AG04450 (cell line): ENCODE measurements at places on chromosomes 3 and 15.

GRCh38 chr3:175070946-175071345 lies 211.8 kb downstream of the NAALADL2 start:
- no peak for DNase-seq

GRCh38 chr15:22265970-22266369 lies 185.6 kb downstream of the OR4M2 start:
- DNase-seq: no peak

DNA sequence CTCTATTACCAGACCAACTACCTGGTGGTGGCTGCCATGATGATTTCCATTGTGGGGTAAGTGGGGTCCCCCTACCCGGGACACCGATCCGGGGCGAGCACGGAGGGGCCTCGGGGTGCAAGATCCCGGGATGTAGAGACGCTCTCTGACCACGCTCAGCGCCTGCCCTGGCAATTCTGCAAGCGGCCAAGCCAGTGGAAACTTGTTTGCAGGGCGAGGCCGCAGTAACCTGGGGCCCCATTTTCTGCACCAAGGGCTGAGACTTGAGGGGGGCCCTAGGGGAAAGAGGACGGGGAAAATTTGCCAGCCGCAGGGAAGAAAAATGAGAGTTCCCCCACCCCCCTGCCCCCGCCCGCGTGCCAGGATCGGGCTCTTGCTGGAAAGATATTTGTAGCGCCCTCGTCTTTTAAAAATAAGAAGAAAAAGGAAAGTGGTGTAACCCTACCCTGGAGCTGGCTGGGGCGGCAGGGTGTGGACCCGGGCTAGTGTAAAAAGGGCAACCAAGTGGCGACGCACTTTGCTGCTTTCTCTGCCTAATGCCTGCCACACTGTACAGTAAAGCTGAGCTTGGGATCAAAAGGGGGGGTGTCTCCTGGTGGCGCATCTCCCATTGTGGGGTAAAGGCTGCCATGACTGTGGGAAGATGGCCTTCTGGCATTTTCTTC lies 563 bp downstream of the ARL6IP5 start:
- no peak for DNase-seq

GRCh38 chr3:62318752-62319569 lies 54.4 kb downstream of the FEZF2 start:
- DNase-seq: peak; percentile 55

DNA sequence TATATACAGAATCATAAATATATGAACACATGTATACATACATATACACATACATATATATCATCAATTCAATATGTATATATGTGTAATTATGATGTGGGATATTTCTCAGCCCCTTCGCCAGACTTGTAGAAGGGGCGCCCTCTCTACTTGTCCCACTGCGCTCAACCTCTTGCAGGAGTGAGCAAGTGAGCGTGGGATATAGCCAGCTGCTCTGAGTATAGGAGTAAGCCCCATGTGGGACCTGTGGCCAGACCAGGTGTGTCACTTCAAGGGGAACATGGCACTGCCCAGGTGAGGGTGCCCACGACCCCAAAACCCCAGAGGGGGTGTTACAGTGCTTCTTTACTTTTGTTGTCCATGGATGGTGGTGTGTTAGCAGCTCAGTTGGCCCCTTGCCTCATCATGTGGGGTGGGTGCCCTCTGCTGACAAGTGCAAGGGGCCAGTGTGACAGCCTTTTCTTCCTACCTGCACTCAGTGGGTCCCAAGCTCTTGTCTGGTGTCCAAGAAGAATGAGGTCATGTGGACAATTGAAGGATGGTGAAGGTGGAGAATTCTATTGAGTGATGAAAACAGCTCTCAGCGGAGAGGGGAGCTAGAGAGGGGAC lies 304.1 kb downstream of the UNC13C start:
- DNase-seq: no peak

DNA sequence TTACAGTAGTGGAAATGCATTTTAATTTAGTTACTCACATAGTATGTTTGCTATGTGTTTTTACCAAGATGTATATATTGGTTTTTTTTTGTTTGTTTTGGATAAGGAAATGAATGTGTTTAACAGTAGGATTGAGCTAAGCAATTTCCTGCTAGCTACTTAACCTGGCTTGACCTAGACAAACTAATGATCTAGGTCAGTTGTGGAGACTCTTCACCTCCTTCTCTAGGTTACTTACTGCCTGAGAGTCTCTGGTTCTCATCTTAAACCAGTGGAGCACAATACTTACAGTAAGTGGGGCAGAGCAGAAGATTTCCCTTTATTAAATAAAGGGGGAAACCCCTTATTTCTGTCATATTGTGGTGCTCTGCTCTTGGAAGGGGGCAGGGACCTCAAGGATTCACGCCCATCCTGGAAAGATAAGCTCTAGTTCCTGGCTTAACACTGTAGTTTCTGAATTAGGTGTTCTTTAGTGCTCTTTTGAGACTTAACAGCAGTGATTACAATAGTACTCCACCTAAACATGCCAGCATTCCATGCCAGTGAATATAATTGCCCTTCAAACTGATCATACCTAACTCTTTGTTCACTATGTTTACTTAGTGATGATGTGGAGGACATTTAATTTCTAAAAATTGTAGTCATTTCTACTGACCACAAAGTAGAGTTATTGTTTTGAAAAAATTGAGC lies 79.9 kb downstream of the UBP1 start:
- DNase-seq: no peak

DNA sequence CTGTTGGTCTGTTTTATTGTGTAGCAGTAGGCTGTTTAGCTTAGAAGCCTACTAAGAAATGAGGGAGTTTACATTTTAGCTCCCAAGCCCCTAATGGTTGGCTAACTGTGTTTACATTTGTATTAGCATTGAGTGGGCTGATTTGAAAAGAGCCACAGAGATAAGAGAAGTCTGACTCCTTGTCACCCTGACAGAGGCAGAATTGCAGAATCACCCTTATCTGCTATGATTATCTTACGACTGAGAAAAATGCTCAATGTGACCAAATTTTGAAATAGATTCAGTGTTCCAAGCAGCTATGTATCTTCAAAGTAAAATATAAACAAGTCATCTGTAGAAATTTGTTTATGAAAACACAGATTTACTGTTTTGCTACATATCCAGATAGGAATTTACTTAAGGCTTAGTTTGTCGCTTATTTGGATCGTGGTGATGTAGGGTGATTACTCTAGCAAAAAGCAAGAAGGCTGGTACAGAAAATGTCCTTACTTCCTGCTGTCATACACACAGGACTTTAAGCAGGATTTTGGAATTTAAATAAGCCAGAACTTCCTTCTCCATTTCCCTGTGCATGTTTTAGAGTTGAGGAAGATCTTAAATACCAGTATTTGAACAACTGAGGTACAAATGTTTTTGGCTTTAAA lies 19.0 kb downstream of the SEMA6D start:
- DNase-seq: no peak

GRCh38 chr3:149497966-149498670 lies 23.6 kb downstream of the TM4SF4 start:
- DNase-seq: no peak

- DNase-seq: no peak
Observed at GRCh38 chr3:189289251-189289650, 117.5 kb downstream of the TPRG1 start.

DNA sequence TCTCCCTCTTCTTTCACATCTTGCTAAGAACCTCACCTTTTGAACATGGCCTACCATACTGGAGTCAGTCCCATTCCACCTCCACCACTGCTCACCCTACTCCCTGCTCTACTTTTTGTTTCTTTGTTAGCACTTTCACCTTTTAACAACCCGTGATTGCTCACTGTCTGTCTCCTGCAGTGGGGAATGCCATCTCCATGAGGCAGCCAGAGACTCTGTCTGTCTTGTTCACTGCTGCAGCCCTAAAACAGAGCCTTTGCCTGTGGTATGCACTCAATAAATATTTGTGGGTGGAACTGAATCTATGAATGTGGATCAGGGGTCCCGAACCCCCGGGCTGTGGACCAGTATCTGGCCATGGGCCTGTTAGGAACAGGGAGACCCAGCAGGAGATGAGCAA lies 16.5 kb upstream of the TLE3 start:
- DNase-seq: no peak

DNA sequence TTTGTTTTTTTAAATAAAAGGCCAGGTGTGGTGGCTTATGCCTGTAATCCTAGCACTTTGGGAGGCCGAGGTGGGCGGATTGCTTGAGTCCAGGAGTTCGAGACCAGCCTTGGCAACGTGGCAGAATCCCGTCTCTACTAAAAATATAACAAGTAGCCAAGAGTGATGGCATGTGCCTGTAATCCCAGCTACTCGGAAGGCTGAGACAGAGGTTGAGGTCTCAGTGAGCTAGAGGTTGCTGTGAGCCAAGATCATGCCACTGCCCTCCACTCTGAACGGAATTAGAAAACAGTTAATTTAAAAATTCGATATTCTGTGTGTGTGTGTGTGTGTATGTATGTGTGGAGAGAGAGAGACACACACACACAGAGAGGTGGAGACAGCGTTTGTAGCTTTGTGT lies 58.8 kb downstream of the TCF12 start:
- DNase-seq: no peak

DNA sequence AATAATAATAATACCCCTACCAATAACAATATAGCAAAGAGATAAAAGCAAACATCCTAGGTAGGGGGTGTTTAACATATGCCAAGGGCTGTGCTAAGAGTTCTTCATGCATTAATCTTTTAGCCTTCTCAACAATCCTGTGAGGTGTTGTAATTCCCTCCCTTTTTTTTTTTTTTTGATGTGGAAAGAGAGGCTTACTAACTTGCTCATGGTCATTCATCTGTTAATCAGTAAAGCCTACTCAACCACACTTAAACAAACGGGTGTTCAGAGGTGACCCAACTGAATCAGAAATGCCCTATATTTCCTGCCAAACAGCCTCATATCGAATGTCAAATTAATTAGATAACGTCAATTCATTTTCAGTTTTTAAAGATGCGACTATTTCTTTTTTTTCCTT lies 232.1 kb downstream of the CTNNB1 start:
- no peak for DNase-seq

DNA sequence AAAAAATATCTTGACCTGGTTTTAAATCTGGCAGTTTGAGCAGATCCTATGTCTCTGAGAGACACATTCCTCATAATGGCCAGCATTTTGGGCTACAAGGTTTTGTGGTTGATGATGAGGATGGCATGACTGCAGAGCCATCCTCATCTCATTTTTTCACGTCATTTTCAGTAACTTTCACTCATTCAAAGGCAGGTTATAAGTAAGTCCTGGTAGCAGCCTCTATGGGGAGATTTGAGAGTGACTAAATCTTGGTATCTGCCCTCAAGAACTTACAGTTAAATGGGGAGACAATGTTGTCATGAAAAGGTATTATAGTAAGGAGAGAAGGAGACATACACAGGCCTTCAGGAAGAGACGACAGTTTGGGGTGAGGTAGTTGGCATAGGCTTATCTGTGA lies 14.5 kb downstream of the TIGIT start:
- DNase-seq: no peak

GRCh38 chr3:117910820-117911521 lies 1123.7 kb downstream of the IGSF11 start:
- DNase-seq: no peak

DNA sequence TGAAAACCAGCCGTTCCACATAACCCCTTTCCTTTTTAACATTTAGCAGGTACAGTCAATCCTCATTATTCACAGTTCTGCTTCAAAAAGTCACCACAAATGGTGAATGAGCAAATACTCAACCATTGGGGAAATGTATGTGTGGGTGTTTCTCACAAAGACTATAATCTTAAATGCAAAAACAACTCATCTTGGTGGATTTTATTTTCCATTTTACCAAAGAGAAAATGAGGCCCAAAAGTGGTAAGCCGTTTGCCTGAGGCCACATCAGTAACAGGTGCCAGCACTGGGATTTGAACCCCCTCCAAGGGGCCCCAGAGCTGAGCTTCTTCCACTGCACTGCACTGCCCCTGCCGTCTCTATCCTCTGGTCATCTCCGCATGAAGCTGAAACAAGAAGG lies 208.8 kb downstream of the OSBPL10 start:
- no peak for DNase-seq

DNA sequence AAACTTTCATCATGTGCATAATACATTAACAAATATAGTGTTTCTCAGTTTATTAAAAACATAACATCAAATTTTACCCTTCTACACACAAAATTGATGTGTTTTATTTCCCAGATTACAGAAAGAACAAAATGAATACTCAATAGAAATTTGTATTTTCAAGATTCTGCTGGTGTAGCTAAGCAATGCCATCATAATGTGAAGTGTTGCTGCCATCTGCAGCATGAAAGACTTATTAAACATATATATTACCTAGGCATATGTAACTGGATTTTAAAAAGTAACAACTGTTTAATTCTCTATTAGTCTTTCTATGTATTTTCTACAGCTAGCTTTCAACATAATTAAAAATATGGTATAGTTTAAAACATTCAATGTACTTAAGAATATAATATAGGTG lies 27.5 kb downstream of the PLSCR5 start:
- peak; percentile 43 for DNase-seq

GRCh38 chr3:23999012-23999641 lies 54.0 kb downstream of the NR1D2 start:
- DNase-seq: peak; percentile 18

- DNase-seq: peak; percentile 42
Observed at GRCh38 chr15:66566963-66567531, 1.2 kb upstream of the LCTL start.
